HCT116 (cell line): ENCODE measurements at places on chromosomes 4 and X. TPM values are rescaled to one million over a fixed set of nuclear protein-coding genes. Genes with fewer than 3 reads are reported as not detected.

SCML1 gene
- 2.7 TPM for total RNA-seq

CABS1 gene
- total RNA-seq: not detected

ABCG2 gene
- 0.44 TPM for total RNA-seq

ZDHHC9 gene
- total RNA-seq: 18.9 TPM

TMEM271 gene
- total RNA-seq: not detected

NALF2 gene
- 8.7 TPM for total RNA-seq

GAGE2A gene
- 0.52 TPM for total RNA-seq

HELT gene
- not detected for total RNA-seq

SSX4 gene
- not detected for total RNA-seq

CCNA2 gene
- 75.4 TPM for total RNA-seq

CACNA1F gene
- not detected for total RNA-seq

TBC1D9 gene
- 9.5 TPM for total RNA-seq

CTAG1A gene
- not detected for total RNA-seq

- DNase-seq: no peak
Observed at GRCh38 chrX:42189576-42189975, 266.2 kb upstream of the CASK start.

- DNase-seq: no peak
Observed at GRCh38 chr4:132737344-132737743, 411.8 kb upstream of the PCDH10 start.

GRCh38 chr4:1870328-1870577 lies 940 bp upstream of the NSD2 start:
- DNase-seq: peak; percentile 73

- DNase-seq: peak; percentile 56
Observed at GRCh38 chr4:104064646-104065577, 345.1 kb upstream of the TACR3 start.

DNA sequence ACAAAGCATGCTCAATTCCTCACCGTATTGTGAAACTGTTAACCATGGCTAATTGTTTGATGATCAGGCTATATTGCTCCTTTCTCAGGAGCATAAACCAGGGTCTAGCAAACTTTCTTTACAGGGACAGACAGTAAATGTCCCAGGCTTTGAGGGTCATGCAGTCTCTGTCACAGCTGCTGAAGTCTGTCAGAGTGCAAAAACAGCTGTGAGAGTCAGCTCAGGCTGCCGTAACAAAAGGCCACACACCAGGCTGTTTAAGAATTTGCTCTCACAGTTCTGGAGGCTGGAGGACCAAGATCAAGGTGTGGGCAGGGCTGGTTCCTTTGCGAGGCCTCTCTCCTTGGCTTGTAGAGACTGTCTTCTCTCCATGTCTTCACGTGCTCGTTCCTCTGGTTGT lies 75.6 kb downstream of the GPR143 start:
- no peak for DNase-seq

DNA sequence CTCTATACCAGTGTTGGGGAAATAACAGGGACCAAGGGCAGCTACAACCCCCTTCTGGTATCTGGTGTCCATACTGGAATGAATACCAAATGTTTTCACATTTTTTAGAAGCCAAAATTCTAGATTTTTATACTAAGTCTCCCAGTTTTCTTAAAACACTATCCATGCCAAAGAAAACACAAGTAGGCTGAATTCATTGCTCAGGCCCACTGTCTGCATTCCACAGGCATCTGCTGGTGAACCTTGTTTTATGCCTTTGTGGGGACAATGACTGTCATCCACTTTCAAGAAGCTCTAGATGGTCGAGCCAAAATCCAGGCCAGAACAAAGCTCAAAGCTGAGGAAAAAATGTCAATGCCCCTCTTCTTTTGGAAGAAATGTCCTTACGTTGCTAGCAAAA lies 213.4 kb upstream of the RASGEF1B start:
- no peak for DNase-seq

- no peak for DNase-seq
Observed at GRCh38 chr4:146567396-146567795, 45.7 kb upstream of the SLC10A7 start.

DNA sequence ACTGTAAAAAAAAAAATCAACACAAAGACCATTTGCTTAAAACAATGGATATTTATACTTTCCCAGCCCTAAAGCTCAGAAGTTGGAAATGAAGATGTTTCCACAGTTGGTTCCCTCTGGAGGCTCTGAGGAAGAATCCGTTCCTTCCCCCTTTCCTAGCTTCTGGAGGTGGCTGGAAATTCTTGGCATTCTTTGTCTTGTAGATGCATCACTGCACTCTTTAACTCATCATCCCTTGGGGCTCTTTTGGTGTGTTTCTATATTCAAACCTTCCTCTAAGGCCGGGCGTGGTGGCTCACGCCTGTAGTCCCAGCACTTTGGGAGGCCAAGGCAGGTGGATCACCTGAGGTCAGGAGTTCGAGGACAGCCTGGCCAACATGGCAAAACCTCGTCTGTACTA lies 78.7 kb downstream of the VCX3A start:
- no peak for DNase-seq

GRCh38 chr4:180832073-180832472 lies 1411.1 kb upstream of the TENM3 start:
- DNase-seq: no peak

DNA sequence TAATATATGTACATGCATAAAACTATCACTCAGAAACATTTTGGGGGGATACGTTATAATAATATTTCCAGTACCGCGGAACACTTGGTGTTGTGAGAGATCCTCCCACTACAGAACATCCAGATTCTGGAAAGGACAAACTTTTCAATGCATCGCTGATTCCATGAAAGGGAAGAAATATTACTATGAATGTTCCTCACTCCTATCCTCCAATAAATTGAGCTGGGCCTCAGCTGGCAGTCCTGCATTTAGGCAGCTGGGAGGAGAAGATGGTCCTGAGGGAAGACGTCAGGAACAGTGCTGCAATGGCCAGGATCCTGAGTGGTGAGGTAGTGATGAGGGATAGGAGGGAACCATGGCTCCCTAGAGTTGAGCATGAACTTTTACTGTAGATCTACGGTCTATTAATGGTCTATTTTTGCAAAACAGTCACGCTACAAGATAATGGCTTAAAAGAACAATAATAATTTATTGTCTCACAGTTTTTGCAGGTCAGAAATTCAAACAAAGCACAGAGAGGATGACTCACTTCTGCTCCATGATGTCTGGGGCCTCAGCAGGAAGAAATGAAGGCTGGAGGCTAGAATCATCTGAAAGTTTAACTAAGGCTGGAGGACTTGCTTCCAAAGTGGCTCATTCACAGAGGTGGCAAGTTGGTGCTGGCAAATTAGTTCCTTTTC lies 538.1 kb downstream of the STIM2 start:
- DNase-seq: no peak

DNA sequence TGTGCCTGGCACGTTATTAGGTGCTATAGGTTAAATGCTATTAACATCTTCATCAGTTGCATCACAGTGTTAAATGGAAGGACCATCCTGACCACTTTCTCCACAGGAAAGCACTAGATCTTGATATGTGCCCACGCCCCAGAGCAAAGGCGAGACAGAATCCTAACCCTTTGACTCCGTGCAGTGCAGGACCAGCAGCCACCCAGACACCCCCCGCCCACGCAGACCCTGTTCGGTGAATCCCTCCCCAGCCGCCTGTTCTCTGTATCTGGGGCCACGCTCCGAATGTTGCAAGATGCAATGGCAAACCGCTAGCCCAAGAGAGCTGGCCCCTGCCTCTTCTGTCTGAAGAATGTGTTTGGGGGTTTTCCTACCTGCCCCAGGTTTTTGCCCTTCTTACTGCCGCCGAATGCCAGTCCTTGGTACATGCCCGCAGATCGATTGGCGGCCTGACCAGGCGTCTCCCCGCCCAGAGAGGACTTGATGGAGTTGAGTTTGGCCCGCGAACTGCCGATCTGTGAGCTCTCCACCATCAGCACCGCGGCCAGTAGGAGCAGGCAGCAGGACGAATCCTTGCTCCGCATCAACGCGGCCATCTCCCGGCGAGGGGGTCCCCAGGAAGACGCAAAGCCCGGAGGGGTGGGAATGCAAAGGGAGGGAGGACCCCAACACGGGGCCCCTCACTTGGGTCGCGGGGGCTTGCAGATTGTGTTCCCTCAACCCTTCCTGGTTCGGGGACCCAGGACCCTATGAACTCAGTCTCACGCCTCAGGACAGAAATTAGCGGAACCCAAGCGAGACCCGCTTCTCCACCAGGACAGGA lies 906 bp downstream of the DKK2 start:
- DNase-seq: no peak

DNA sequence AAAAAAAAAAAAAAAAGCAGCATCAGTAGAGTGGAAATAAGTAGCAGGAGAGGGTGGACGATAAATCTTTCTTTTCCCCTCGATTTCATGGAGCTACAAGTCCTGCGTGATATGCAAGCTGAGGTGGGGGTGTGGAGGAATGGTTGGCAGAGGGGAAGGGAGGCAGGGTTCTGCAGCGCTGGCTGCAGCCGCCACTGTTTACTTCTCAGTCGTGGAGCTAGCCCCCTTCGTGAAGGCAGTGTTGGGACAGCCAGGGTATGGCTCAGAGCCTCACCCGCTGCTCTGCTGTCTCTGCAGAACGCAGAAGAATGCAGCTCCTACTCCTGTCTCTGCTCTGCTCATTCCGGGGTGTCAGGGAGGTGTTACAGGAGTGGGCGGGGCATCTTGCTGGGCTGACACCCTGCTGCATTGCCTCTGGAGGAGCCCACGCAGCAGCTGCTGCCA lies 140.6 kb downstream of the GPM6A start:
- no peak for DNase-seq

DNA sequence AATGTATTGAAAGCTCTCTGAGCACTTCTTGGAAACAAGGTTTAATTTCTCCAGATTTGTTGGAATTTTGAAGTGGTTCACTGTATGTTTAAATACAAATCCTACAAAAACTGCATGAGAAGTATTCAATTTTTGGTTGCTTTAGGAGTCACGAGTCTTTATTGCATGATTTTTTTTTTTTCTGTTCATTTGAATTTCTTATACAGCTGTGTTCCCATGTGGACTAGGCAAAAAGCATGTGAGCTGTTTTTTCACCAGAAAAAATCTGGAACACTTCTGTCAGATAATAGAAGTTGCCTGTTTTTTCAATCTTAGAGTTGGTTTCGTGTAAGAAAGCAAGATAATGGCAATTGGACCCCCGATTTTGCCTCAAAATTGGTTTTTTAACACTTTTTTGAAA lies 66.4 kb downstream of the SLC9A6 start:
- no peak for DNase-seq

DNA sequence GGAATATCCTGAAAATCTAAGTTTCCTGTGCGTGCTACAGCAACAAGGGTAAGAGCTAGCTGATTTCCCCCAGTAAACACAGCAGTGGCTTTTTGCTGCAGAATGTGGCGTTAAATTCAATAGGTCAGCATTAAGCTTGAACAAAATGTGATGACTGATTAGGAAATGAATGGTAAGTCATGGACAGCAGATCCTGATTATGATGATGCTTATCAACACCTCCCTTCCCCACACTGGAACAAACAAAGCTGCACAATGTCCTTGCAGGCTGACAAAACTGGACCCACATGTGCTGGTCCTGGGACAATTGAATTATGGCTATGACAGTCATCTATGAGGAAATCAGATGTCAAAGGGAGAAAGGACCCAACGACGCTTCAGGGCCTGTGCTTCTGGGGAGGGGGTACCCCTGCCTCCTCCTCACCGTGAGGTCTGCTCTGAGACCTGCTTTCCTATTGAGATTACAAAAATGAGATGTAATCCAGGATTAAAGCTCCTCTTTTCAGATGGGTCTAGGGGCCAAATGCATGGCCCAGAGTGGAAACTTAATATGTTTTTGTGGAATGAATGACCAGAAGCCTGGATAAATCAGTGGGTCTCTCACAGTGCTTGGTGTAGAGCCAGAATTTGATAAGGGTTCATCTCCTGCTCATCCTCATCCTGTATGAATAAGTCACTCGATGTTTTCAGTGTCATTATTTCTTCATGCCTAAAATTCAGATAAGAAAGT lies 32.0 kb upstream of the BOD1L1 start:
- no peak for DNase-seq

- DNase-seq: no peak
Observed at GRCh38 chr4:113733685-113734084, 27.9 kb downstream of the CAMK2D start.
